ENCODE measurements at places on chromosomes 12 and 14.

- DNase-seq, result no peak
Measured at GRCh38 chr12:79374545-79374944, 316.2 kb downstream of the PAWR start.

DNA sequence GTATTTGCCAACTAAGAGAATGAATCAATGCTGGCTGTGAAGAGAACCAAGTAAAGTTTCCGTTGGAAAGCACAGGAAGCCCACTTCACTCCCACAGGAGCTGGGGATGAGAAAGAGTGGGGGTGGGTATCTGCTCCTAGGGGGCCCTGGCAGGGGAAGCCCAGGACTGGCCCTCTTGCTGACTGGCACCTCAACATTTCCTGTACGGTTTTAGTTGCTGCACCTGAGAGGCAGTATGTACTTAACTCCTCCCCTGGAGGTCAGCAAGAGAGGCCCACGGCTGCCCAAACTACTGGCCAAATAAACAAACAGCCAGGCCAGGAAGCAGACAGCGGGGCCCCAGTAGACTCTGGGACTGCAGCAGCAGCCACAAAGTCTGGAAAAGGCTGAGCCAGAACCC is 33.8 kb upstream of the VWF start:
- no peak for DNase-seq

DNA sequence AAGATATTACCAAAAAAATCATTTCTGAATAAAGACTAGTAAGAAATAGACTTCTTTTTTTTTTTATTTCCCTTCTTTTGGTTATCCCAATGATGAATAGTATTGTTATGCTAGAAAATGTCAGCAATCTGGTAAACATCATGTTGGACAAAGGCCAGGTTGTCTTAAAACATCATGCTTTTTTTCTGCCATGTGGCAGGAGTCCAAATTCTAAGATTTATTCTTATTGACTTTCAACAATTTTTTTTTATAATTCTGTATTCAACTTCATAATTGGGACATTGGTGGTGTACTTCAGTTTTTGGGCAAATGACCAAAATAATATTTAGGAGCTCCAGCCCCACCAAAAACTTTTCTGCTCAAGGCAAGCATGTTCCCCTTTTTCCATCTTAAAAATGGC is 10.5 kb downstream of the DCN start:
- no peak for DNase-seq

- DNase-seq, result no peak
Measured at GRCh38 chr14:83006121-83006670, 1472.5 kb upstream of the SEL1L start.

DNA sequence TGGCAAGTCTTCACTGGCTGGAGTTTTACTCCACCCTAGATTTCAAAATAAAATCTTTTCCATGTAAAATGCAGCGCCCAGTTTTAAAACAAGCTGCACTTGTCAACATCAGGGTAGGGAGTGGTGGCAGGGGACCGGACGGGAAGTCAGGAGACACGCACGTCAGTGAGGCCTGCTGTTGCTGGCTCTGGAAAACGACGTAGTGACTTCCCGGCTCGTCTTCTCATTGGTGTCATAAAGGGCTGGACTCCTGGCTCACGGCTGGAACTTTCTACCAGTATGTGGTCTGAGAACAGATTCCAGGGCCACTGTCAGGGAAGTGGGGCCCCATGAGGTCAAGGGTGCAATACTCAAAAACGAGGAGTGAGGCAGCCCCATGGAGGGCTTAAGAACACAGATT is 64.2 kb upstream of the FOXN3 start:
- no peak for DNase-seq

DNA sequence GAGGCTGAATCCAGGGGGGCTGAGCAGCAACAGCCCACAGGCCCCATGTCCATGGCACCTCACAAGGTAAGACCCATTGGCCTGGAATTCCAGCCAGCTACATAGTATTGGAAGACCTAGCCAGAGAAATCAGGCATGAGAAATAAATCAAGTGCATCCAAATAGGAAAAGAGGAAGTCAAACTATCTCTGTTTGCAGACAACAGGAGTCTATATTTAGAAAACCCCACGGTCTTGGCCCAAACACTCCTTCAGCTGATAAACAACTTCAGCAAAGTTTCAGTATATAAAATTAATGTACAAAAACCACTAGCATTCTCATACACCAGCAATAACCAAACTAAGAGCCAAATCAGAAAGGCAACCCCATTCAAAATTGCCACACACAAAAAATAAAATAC is 16.9 kb downstream of the PDE6H start:
- no peak for DNase-seq

GRCh38 chr12:26122061-26122680 is 2.7 kb downstream of the BHLHE41 start:
- peak; percentile 8 for DNase-seq

- DNase-seq, result no peak
Measured at GRCh38 chr12:132419631-132420246, 70.2 kb upstream of the FBRSL1 start.

DNA sequence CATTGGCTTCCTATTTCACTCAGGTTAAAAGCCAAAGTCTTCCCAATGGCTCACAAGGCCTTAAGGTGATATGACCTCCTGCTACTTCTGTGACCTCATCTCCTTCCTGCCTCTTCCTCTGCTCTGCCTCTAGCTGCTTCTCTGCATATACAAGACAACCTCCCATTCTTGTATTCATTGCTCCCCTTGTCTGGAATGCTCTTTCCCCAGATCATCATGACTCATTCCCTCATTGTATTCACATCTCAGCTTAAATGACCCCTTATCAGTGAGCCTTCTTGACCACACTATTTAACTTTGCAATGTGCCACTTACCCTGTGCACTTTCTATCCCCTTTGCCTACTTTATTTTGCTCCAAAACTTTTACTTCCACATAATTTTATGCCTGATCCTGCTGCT is 90.2 kb downstream of the PPP1R12A start:
- DNase-seq, result no peak

DNA sequence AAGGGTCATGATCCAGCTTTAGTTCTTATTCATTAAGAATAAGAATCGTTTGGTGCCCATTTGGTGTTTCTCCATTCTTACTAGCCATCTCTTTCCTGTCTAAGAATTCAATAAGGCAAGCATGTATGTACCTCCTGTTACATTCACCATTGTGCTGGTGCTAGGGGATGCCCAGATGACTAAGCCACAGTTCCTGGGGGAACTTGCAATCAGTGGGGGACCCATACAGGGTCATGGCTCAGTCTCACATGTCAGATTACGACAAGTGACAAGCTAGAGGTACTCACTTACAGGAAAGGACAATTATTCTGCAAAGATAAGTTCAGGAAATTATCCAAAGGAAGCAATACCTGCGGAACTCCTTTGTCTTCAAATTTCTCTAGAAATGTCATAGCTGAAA is 125.4 kb downstream of the STXBP6 start:
- no peak for DNase-seq

- no peak for DNase-seq
Measured at GRCh38 chr12:23628806-23629205, 320.7 kb downstream of the SOX5 start.

GRCh38 chr12:113271466-113271852 is 50.2 kb downstream of the TPCN1 start:
- DNase-seq, result no peak

- DNase-seq, result no peak
Measured at GRCh38 chr12:96501133-96501761, 11.9 kb downstream of the CFAP54 start.

DNA sequence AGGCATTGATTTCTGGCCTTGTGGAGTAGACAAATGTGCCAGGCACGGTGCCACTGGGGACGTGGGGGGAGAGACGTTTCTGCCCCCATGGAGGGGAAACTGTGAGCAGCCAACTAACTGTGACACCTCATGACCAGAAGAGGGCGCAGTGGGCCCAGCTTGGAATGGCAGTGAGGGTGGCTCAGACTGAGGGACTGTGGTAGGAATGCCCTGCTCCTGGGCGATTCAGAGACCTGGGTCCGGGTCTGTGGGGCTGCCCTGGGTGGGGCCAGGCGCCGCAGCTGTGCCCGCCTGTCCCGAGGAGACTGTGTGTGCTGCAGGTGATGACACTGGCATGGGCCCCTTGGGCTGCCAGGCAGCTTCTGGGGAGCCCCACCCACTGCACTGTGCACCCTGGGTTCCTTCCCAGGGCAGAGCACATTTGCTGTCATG is 60.6 kb downstream of the SLC25A47 start:
- DNase-seq, result peak; percentile 50

GRCh38 chr12:31412292-31412801 is 86.4 kb upstream of the SINHCAF start:
- no peak for DNase-seq

DNA sequence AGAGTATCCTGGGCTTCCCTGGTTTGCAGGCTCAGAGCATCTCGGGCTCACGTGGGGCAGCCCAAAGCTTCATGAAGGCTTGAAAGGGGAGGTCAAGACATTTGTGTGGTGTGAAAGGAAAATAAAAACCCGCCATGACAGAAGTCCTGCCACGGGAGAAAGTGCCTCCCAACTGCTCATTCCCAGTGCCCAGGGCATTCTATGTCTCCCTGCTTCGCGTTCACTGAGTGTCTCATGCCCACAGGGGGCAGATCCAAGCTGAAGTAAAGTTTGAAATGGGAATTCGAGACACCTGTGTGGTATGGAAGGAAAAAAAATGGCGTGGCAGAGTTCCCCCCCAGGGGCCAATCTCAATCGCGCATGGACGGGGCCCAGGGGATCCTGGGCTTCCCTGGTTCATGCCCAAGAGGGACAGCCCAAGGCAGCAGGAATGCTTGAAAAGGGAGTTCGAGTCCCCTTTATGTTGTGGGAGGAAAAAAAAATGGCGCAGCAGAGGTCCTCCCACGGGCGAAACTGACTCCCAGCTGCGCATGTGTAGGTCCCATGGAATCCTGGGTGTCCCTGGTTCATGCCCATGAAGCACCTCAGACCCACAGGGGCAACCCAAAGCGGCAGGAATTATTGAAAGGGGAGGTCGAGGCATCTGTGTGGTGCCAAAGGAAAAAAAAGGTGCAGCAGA is 576.7 kb downstream of the ALG10 start:
- no peak for DNase-seq

GRCh38 chr12:47004634-47005033 is 74.8 kb upstream of the PCED1B start:
- DNase-seq, result no peak

GRCh38 chr14:83992857-83993256 is 1537.1 kb upstream of the FLRT2 start:
- no peak for DNase-seq

GRCh38 chr14:92759679-92760523 is 11.5 kb upstream of the LGMN start:
- DNase-seq, result no peak

DNA sequence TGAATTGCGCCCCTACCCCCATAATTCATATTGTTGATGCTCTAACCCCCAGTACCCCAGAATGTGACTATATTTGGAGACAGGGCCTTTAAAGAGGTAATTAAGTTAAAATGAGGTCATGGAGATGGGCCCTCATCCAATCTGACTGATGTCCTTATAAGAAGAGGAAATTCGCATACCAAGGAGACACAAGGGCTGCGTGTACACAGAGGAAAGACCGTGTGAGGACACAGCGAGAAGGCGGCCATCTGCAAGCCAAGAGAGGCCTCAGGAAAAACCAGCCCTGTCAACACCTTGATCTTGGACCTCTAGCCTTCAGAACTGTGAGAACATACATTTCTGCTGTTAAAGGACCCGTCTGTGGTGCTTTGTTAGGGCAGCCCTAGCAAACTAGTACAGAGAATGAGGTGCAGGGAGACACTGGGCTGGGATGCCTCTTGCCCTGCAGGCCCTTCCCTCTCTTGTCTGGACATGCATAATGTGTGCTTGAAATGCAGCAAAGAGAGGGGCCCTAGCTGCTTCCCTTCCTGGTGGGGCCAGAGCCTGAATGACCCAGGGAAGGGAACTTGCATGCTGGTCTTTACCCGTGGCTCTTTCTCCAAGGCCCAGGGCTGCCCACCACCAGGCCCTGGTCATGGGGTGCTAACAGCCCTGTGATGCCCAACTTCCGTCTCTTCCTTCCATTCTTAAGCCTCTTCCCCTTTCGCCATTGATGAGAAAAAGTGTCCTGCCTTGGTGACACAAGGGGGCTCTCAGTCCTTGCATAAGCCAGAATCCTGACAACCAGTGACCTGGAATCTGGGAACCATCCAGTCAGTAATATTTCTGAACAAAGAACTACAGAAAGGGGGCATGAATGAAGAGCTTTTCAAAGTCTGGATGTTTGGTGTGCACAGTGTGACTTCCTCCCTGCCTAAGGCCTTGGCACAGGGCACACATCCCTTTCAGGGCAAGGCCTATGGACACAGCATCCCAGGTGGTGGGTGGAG is 50.0 kb upstream of the GPATCH2L start:
- no peak for DNase-seq

DNA sequence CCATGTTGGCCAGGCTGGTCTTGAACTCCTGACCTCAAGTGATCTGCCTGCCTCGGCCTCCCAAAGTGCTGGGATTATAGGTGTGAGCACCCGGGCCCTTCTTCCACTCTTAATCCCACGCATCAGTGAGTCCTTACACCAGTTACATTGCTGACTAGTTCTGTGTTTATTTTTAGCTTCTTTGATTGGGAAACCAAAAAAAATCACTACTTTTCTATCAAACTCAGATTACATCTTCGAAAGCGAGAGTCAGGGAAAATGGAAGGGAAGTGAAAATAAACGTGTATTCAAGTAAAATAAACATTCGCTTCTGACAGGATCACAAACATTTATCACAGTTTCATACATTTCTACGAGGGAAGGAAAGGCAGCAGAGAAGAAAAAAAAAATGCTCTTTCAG is 32.2 kb downstream of the FGD6 start:
- DNase-seq, result no peak

DNA sequence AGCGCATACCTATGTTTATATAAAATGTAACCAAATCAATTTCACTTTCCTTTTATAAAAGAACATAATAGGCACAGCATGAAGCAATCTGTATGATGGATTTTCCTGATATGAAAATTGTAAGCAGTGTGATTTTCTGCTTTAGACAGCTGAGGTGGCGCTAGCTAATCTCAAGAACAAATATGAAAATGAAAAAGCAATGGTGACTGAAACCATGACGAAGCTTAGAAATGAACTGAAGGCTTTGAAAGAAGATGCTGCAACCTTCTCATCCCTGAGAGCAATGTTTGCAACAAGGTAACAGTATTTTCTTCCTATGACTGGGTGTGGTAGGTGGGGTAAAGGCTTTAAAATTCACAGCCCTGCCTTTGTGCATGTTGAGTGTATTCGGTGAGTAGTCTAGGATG is 65.0 kb upstream of the FGD4 start:
- no peak for DNase-seq

GRCh38 chr14:54211551-54212308 is 185.1 kb upstream of the CDKN3 start:
- no peak for DNase-seq

DNA sequence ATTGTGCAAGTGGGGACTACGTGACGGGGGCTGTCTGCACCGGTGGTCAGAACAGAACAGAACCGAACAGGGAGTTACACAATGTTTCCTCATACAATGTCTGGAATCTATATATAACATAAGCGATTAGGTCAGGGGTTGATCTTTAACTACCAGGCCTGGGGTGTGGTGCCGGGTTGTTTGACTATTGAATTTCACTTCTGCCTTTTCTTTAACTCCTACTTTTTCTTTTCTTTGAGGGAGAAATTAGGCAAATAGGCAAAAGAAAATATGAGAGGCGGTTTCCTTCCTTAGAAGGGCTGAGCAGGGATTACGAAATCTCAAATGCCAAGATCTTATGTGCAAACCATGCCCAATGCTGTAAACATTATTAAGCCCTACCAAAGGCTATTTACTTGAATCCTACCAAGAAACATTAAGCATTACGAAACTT is 140.3 kb downstream of the SLC38A6 start:
- DNase-seq, result no peak

- DNase-seq, result no peak
Measured at GRCh38 chr12:50508414-50508813, 3.6 kb downstream of the DIP2B start.

Measured in stimulated activated CD4-positive, alpha-beta T cell treated with anti-CD3 and anti-CD28 coated beads, Interleukin-12 subunit alpha, Interleukin-12 subunit beta, amount 100 ng/mL, for 24 hours (primary cell).